MG63 (cell line): ENCODE measurements at places on chromosomes 7 and 10. TPM values are rescaled to one million over a fixed set of nuclear protein-coding genes. Genes with fewer than 3 reads are reported as not detected.

- DNase-seq, result no peak
These were observed 723.4 kb downstream of the PARD3 start for GRCh38 chr10:34091635-34092195.

DNA sequence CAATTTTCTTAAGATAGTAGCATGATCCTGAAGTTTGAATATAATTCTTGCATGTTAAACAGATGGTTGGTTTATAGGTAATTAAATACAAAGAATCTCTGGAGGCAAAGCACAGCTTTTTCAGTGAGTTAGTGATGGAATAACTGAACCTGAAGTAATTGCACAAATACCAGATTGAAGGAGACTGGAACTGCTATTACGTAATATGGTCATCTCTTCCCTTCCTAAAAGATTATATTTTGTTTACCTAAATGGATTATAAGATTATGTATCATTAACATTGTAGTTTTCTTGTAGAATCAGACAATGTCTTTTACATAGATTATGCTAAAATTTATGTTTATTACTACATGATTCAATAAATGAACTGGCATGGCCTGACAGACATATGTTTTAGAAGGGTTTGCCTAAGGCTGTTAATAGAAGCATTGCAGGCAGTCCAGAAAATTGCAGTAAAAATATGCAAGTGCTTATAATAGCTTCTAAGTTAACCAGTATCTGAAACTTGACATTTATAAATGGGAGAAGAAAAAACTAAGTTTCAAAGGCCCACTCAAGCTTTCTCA, 35.8 kb upstream of the GPR37 start:
- DNase-seq, result no peak

Gene ADARB2
- total RNA-seq, result not detected in 2 replicates

Gene ANKRD61
- total RNA-seq, result not detected in 2 replicates

GRCh38 chr7:99386584-99387238, 12.2 kb downstream of the ARPC1B start:
- DNase-seq, result no peak

Gene ARL3
- total RNA-seq, result 2.3 and 6.6 TPM in 2 replicates

Gene STEAP4
- total RNA-seq, result not detected in 2 replicates

Gene PIP
- total RNA-seq, result not detected in 2 replicates

DNA sequence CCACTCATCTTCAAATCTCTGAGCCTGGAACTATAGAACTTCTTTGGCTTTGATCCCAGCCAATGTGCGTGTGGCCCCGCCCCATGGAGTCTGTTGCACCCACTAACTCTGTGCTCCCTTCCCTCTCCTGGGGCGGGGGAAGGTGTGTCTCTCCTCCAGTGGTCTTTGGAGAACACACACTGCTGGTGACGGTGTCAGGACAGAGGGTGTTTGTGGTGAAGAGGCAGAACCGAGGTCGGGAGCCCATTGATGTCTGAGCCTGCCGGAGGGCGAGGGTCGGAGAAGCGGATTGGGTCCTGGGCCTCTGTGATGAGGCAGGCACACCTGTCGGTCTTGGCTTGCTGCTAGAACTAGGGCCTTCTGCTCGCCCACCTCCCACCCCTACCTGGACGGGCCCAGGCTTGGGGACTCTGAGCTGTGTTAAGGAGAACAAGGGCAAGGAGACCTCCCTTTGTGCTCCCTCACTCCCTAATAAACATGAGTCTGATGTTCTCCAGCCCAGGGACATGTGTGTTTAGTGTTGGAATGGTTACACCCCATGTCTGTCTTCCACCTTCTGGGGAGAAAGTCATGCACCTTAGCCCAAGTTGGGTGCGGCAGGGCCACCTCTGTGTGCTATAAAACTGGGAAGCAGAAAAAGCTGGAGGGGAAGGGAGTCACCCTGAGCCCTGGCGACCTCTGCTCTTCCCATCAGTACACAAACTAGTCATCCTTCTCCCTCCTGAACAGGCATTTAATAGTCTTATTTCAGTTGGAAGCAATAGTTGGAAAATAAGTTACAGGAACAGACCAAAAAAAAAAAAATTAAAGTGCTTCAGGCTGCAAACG, 4.6 kb downstream of the TRAPPC14 start:
- no peak for DNase-seq

Gene GIMAP8
- not detected in 2 replicates for total RNA-seq

DNA sequence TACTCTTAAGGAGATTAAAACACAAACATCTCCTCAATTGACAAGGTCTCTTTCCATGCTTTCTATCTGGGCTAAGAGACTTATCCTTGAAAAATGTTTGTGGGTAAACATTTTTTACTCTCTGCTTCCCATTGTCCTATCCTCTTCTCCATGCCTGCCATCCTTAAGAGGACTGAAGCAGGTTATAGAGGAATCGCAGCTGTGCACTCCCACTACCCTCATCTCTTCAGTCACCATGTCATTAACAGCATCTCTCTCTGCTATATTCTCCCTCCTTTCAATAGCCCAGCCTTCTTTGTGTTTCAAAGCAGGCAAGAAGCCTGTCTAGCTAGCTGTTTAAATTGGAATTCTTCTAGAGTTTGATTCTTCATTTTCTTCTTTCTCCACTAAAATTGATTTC, 22.6 kb downstream of the COL1A2 start:
- no peak for DNase-seq

GRCh38 chr7:49295146-49295545, 370.8 kb downstream of the CDC14C start:
- peak; percentile 41 for DNase-seq

Gene CELF2
- total RNA-seq, result 1.5 and 9.7 TPM in 2 replicates

Gene BMI1
- total RNA-seq, result 31.4 and 51.2 TPM in 2 replicates

- peak; percentile 75 for DNase-seq
These were observed 2.8 kb upstream of the BCL7B start for GRCh38 chr7:73560109-73560835.

- DNase-seq, result no peak
These were observed 102.2 kb upstream of the ELMO1 start for GRCh38 chr7:37550872-37551271.

GRCh38 chr7:32093415-32094408, 23.5 kb upstream of the PDE1C start:
- peak; percentile 97 for DNase-seq

Gene TMEM139
- total RNA-seq, result not detected in 2 replicates

Gene LBX1
- total RNA-seq, result 2.0 and 3.0 TPM in 2 replicates

Gene CALHM3
- total RNA-seq, result not detected in 2 replicates

- DNase-seq, result no peak
These were observed 153.0 kb downstream of the EVX1 start for GRCh38 chr7:27395626-27396025.

Gene LRMDA
- total RNA-seq, result 1.3 TPM in 1 of 2 replicates, not detected in the other

Gene SPRN
- total RNA-seq, result not detected in 2 replicates

GRCh38 chr7:28815928-28816373, 142.2 kb downstream of the TRIL start:
- no peak for DNase-seq

GRCh38 chr10:62045765-62046521, 144.4 kb downstream of the ARID5B start:
- DNase-seq, result peak; percentile 76

GRCh38 chr10:80471715-80472233, 17.7 kb downstream of the TSPAN14 start:
- DNase-seq, result no peak

- no peak for DNase-seq
These were observed 22.9 kb downstream of the PDGFA start for GRCh38 chr7:496528-497295.

GRCh38 chr7:123557016-123557397, 611 bp downstream of the NDUFA5 start:
- DNase-seq, result no peak

GRCh38 chr7:139570119-139570518, 46.6 kb downstream of the CLEC2L start:
- no peak for DNase-seq

- peak; percentile 72 for DNase-seq
These were observed 892 bp upstream of the ZYX start for GRCh38 chr7:143380260-143380645.

DNA sequence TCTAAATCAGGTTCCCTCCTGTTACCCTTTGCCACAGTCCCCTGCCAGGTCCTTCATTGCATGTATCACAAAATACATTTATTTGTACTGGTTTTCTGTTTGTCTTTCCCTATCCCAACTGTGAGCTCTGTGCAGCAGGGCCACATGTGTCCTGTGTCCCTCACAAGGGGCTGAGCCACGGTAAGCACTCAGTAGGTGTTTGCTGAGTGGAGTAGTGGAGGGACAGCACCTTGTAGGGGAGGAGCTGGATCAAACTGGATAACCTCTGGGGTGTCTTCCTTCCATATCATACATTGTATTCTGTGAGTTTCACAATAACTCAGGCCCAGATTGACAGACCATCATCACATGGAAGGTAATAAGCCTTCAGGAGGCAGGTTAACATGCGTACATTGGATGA, 25.9 kb downstream of the PIK3CG start:
- DNase-seq, result no peak

Gene ZNF746
- 12.9 and 14.4 TPM in 2 replicates for total RNA-seq

Gene OR2A12
- not detected in 2 replicates for total RNA-seq

DNA sequence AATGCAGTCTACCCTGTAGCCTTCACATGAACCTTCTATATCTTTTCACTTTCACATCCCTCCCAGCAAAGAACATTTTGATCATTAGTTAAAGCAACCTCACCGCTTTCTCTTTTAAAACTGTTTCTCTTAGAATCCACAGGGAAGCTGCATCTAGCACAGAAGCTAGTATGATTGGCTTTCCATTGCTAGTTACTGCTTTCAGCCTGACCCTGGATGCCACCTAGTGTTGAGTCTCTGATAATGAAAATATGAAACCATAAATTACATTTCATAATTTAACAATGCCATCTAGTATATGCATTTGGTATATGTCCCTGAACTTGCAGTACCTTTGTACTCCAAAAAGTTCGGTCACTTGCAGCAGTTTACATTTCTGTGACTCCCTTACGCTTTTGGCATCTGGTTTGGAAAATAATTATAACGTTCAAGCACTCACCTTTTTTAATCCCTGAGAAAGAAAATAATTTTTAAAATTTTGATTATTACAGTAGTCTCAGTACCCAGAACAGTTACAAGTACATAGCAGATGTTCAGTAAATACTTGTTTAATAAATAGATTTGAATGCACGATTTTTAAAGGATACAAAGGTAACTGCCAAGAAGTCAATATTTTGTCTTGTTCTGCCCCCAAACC, 22.7 kb downstream of the CISD1 start:
- peak; percentile 8 for DNase-seq

GRCh38 chr7:158811894-158812293, 17.4 kb downstream of the ESYT2 start:
- no peak for DNase-seq

GRCh38 chr7:13920053-13920697, 69.3 kb downstream of the ETV1 start:
- peak; percentile 86 for DNase-seq

- DNase-seq, result no peak
These were observed 94.9 kb downstream of the TMEM130 start for GRCh38 chr7:98774884-98775283.

GRCh38 chr10:6721964-6722615, 142.0 kb upstream of the PRKCQ start:
- DNase-seq, result peak; percentile 54

Gene MNX1
- total RNA-seq, result 0.32 TPM in 1 of 2 replicates, not detected in the other

DNA sequence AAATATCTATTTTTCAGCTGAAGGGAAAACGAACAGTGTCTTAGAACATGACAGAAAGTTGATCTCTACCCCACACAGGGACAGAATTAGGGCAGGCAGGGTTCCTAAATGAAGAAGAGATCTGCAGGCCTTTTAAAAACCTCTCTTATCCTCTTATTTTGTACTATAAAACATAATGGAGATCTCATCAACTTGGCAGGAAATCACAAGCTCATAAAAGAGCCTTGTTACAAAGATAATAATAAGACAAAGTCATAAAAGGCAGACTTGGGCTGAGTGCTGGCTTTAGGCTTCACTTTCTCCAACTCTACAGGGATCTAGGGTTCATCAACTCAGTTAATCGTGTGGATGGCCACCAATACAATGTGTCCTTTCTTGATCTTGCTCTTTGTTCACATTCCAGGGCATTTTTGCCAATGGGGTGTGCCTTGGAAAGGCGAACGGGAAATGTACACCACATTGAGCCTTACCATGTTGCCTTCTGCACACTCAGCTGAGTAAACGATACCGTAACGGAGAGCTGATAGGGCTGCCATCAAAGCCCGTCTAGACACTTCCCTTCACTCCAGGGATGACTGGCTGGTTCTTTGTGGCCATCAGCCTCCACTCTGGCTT, 7.1 kb upstream of the TEX36 start:
- no peak for DNase-seq

Gene TMEM120A
- total RNA-seq, result 12.4 and 23.8 TPM in 2 replicates
